Epithelial cell of esophagus (primary cell): ENCODE measurements at places on chromosomes 13 and 19.

DNA sequence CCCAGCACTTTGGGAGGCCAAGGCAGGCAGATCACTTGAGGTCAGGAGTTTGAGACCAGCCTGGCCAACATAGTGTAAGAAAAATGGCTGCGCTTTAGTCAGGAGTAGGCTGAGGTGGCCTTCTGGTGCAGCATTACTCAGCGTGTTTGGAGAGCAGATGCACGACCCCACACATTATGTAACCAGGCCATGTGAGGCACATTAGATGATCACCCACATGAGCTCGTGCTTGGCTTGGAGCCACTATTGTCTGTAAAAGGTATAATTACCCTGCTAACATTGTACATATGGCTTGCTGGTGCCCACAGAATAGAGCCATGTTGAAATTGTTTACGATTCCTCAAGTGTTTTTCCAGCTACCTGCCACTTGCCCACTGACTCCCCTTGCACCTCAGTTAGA is 24.0 kb upstream of the SCEL start:
- peak; percentile 35 for DNase-seq

DNA sequence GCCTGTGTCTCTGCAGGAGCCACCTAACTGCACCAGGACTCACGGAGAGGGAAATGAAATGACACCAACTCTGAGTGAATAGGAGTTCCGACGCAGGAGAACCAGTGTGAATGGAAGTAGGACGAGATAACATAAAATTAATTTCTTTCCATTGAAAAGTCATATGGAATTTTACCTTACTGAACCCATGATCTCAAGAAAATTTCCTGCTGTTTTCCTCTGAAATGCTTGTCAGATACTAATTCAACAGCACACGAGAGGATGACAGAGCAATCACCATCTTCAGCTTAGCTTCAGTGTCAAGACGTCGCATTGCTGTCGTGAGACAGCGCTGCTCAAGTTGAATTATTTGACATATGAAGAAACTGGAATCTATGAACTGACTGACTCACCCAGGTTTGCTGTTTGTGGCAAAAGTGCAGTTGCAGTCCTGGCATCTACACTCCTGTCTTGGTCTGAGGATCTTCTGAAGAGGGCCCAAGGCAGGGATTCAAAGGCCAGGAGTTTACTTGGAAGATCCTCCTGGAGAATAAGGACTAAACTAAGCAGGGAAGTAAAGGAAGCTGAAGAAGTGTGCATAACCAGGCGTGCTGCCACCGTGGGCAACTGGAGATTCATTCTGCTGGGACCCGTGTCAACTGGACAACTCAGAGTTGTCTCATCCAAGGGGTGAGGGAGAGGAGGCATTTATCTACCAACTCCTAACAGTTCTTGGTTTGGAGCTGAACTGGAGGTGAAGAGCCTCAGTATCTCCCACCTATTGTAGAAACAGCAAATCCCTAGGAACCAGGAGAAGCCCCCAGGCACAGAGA is 214.4 kb upstream of the IRS2 start:
- DNase-seq, result peak; percentile 26

- DNase-seq, result no peak
These were observed 224.2 kb upstream of the IRS2 start for GRCh38 chr13:110010404-110011138.

GRCh38 chr19:3788996-3789778 is 3.0 kb upstream of the MATK start:
- no peak for DNase-seq

DNA sequence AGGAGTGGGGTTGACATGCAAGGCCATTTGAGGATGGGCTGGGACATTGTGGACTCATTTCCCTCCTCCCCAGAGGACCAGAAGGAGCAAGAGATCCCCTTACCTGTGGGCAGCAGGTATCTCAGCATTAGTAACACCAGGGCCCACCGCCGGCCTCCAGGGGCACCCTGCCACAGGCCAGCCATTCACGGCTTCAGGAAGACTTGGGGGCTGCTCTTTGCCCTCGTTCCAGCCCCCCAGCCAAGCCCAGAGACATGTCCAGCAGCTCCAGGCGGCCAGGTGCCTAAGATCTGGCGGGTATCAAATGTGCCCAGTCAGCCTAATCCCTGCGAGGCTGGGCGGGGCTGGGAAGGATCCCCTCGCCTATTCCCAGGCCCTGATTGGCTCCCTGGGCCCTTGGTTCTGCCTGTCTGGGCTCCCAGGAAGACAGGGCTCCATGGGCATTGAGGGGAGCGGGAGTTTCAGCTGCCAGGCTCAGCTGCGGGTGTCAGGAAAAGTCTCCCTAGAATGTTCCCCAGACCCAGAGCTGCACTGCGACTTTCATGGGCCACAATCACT is 21.3 kb upstream of the OR1M1 start:
- no peak for DNase-seq

GRCh38 chr13:46154136-46154801 is 27.7 kb downstream of the LCP1 start:
- no peak for DNase-seq

GRCh38 chr19:49677231-49677900 is at the start of gene PRMT1:
TSS of gene PRMT1 (plus strand) at chr19:49677271. CDS start at chr19:49677281, 10 bp downstream.
- DNase-seq, result peak; percentile 45

DNA sequence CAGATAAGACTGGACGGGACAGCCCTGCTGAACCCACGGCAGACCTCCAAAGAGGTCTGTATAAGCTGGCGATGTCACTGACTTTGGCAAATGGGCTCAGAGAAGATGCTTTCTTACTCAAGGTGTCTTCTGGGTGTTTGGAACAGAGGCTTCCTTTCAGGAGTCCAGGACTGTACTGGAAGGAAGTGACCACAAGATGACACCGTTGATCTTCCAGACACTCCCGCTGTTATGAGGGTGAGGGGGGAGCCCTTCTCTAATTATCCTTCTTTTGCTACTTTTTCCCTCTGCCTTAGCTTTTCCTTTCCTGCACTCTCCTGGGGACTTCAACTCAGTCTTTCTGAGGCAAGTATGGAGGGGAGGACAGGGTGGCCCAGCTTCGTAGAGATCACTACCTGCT is 65.2 kb upstream of the ZNF599 start:
- peak; percentile 29 for DNase-seq

DNA sequence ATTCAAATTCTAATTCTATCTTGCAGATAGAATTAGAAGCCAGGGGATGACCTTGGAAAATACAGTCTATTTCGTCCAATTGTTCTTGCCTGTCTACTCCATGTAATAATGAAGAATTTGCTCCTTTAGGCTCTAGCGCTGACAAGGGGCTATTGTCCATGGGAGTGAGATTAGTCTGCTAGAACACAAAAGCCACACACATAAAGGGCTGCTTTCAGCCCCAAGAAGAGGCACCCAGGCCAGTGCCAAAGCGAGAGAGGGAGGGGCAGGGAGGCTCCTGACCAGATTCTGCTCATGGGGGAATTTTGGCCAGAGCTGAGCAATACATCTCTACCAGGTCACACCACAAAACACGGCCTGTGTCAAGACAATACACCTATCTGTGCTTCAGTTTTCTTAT is 1306.9 kb downstream of the UQCRFS1 start:
- DNase-seq, result no peak

GRCh38 chr13:37529751-37530385 is 68.7 kb downstream of the POSTN start:
- no peak for DNase-seq

DNA sequence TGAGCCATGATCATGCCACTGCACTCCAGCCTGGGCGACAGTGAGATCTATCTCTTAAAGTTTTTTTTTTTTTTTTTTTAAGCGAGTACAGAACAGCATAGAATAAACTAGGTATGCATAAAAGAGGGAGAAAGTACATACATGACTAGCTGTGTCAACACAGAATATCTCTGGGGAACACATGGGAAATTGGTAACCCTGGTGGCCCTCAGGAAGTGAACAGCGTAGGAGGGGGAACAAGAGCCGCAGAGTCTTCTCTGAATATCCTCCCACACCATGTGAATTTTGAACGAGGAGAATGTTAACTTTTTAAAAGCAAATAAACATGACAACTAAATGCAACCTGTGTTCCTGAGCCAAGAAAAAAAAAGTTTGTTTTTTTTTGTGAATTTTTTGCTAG is 15.2 kb downstream of the PHLDB3 start:
- DNase-seq, result no peak

DNA sequence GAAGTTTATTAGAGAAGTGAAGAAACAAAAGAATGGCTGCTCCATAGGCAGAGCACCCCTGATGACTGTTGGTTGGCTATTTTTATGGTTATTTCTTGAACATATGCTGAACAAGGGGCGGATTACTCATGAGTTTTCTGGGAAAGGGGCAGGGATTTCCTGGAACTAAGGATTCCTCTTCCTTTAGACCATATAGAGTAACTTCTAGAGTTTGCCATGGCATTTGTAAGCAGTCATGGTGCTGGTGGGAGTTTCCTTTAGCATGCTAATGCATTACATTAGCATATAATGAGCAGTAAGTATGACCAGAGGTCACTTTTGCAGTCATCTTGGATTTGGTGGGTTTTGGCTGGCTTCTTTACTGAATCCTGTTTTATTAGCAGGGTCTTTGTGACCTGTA is 38.7 kb upstream of the PCDH8 start:
- no peak for DNase-seq

GRCh38 chr13:77565635-77566034 is 30.1 kb downstream of the SCEL start:
- DNase-seq, result peak; percentile 61

GRCh38 chr13:66618702-66619101 is 611.4 kb downstream of the PCDH9 start:
- DNase-seq, result peak; percentile 53

- peak; percentile 77 for DNase-seq
These were observed 15.4 kb upstream of the METTL21C start for GRCh38 chr13:102710261-102710679.

DNA sequence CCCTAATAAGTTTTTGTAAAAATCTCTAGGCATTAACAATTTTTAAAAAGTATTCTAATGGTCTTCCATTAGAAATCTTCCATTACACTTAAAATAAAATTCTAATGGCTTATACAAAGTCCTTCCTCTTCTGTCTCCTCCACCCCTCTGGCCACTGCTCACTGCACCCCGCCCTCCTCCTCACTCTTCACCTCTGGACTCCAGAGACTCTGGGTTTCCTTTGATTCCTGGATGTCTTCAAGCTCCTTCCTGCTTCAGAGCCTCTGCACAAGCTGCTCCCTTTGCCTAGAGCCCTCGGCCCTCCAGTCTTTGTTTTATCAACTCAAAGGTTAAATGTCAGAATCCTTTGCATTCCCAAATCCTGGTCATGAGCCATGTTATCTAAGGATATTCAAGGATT is 20.8 kb downstream of the TNFSF14 start:
- DNase-seq, result no peak

GRCh38 chr13:27825072-27825471 is 32.8 kb downstream of the GSX1 start:
- no peak for DNase-seq

- DNase-seq, result no peak
These were observed at the start of the genes PEG3 and ZIM2 for GRCh38 chr19:56840451-56841192. TSS of gene PEG3 (minus strand) at chr19:56840726. CDS start at chr19:56824655, 16,071 bp downstream. TSS of gene ZIM2 (minus strand) at chr19:56840726. CDS start at chr19:56824277, 16,449 bp downstream.

GRCh38 chr19:4580021-4580901 is 20.8 kb upstream of the SEMA6B start:
- no peak for DNase-seq

GRCh38 chr13:25241007-25241406 is 46.3 kb downstream of the MTMR6 start:
- DNase-seq, result no peak

DNA sequence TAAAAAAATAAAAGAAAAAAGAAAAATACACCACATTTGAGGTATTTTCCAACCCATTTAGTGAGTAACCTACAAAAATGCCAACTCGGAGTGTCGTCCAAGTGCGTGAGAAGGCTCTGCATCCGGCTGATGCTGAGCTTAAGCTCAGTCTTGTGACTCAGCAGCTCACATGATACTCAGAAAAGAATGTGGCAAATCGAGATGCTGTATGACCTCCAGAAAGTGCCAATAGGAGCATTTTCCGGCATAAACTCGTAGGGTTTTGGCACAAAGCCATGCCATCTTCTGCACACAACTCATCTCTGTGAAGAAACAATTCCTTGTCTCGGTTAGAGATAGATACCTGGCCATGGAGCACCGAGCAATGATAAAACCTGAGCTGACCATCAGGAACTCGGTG is 58.5 kb downstream of the TRPM4 start:
- DNase-seq, result peak; percentile 52

DNA sequence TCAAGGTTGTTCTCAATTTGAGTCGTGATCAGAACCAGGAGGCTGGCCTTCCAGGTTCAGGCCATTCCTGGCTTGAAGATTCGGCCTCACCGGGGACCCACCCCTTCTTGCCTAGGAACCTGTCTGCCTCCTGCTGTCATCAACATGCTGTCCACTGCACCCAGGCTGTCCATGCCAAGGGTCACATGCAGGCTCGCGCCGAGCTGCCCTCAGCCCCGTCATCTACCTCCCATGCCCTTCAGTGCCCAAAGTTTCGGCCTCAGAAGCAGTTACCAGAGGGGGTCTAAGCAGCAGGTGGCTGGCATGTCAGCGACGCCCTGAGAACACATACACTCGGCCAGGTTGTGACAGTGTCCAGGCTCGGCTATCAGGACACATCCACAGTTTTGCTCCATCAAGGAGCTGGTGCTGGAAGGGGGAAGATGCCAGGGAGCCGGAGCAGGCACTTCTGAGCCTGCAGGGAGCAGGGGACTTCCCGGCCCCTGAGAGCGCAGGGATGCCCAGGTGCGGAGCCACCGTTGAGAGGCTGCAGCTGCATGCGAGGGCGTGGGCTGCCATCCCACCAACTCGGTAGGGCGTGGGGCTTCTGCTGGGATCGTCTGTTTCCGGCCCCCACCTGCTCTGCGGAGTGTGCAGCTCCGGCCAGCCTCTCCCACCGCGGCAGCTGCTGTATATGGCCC is 590.9 kb upstream of the SLITRK5 start:
- DNase-seq, result no peak

DNA sequence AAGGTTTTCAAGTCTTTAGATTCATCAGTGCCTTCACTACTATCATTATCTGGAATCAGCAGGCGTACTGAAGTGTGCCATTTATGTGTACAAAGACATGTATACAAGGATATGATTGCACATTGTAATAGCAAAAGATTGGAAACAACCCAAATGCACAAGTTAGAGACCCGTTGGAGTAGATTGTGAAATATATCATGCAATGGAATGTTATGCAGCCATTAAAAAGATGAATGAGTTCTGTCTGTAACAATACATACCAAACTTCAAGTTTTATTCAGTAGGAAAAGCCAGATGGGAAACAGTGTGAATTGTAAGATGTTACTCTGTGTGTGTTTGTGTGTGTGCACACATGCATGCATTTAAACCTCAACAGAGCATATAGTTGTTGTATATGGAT is 97.9 kb downstream of the DGKH start:
- no peak for DNase-seq

DNA sequence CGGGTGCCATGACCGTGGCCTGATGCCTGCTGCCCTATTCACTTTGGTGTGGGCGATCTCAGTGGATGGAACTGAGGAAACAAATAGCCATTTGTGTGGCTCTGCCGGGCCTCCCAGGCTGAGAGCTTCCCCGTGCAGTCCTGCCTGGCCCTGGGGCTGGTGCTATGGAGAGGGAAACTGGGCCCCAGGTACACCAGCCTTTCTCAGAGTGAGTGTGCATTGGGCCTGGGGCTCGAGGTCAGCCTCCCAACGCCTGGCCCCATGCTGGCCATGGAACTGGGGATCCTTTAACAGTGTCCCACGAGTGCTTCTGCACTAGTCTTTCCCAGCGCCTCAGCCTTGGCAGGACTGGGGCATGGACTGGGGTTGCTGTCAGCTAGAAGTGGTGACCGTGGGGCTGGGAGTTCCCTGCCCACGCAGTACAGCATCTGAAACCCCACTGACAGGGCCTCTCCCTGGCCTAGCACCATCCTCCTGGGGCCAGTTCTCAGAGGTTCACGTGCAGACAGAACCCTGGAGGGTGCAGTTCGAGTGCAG is 10.5 kb downstream of the PLEKHF1 start:
- DNase-seq, result no peak

GRCh38 chr13:40340368-40341095 is 325.9 kb downstream of the FOXO1 start:
- DNase-seq, result peak; percentile 18
